ENCODE measurements at places on chromosomes 12 and 14.

- no peak for DNase-seq
Measured at GRCh38 chr14:47466916-47467315, 208.5 kb downstream of the MDGA2 start.

- DNase-seq: no peak
Measured at GRCh38 chr12:93594766-93595311, 22.4 kb downstream of the SOCS2 start.

DNA sequence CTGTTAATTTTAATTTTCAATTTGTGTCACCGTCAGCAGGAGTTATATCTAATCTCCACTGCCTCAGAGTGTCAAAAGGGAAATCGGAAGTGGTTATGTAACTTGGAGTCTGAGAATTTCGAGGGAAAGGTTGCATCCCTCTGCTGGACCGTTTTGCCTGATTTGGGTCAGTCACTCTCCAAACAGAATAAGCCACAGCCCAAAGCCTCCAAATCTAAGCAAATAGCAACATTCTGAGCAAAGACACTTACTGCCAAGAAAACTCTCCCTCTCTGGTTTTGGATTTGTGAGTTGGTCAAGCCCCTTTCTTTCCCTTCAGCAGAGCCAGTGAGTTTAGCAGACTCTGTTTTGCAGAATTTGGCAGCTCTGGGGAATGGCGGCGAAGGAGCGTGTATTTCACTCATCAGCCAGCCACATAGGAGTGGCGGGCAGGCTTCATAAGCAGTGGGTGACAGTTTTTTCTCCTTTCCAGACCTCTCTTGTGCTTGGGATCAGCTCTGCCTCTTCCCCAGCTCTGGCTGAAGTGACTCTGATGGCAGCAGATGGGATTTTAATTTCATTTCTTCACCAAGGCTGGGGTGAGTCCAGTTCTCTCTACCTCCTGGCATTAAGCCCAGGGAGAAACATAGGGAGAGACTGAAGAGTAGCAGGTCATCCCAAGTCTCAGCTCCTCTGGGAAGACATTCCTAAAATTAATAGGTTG is 218.7 kb upstream of the NOS1 start:
- peak; percentile 37 for DNase-seq

DNA sequence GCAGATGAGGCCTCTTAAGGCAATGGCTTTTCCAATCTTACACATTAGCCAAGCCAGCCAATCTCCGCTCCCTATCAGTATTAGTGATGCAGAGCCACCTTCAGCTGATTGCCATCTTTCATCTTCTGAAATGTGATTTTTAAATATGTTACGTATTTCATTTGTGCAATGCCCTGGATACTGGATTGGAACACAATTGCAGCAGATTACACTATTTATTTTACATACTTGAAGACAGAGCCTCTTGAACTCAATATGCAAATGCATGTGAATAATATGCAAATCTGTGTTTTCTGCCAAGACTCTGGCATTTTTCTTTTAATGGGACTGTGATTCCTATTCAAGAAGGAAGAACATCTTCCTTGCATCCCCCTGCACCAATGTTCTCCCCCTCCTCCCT is 90.5 kb downstream of the GRIN2B start:
- no peak for DNase-seq

GRCh38 chr12:48771588-48772112 is 17.2 kb downstream of the ADCY6 start:
- no peak for DNase-seq

GRCh38 chr12:78384541-78384940 is 480.0 kb upstream of the SYT1 start:
- DNase-seq: no peak

- no peak for DNase-seq
Measured at GRCh38 chr14:58553959-58554358, 83.8 kb upstream of the DACT1 start.

DNA sequence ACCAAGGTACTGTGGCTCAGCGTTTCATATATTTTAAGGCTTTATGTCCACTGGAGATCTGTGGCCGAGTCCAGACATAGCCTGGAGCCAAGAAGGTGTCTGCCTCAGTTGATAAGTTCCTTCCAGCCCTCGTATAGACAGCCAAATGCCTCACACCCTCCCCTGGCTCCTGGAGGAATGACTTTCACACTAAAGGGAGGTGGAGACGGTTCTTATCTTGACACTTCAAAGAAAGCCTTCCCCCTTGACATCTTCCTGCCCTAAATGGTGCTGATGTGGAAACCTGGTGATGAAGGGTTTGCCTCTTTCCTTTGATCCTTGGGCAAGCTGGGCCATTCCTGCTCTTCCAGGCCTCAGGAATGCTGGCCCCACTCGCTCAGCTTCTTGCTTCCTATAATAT is 474.8 kb upstream of the TBX3 start:
- no peak for DNase-seq

DNA sequence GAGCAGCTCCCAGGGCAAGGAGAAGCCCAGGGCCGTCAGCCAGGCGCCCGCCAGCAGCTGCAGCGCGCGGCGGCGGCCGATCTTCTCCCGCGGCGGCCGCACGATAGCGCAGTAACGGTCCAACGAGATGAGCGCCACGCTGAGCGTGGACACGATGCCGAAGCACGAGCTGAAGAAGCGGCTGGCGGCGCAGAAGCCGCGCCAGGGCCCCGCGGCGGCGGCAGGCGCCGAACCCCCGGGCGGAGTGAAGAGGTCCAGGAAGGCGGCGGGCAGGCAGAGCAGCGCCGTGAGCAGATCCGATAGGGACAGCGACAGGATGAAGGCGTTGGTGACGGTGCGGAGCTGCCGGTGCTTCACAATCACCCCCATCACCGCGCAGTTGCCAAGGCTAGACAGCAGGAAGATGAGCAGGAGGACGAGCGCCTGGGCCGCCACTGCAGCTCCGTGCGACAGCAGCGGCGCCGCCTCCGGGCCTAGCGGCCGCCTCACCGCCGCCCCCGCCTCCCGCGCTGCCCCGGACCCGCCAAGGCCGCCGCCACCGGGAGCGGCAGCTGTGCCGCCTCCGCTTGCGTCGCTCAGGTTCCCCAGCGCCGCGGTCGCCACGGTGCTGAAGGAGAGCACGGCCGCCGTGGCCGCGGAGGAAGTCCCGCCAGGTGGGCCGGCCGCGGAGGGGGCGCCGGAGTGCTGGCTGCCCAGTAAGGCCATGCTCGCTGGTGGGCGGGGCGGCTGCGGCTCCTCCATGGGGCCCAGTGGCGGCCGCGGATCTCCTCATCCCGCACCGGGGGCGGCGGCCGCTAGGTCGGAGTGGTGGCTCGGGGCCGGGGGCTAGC is 479 bp downstream of the GPR135 start:
- DNase-seq: no peak

- DNase-seq: no peak
Measured at GRCh38 chr12:108928695-108929094, 48.8 kb downstream of the DAO start.

DNA sequence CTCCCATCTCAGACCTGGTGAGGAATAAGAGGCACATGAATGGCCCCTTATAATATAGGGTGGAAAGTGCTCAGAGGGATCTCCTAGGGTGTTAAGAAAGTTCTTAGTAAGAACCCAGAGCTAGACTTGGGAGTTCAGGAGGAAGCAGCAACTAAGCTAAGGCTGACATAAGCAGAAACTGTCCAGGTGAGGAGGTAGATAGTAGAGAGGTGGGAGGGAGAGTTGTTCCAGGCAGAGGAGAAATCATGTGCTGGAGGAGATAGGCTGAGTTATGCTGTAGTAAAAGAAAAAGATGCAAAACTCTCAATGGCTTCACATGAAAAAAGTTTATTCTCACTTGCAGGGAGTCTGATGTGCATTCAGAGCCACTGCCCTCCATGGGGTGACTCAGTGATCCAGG is 50.7 kb downstream of the FOS start:
- DNase-seq: no peak

DNA sequence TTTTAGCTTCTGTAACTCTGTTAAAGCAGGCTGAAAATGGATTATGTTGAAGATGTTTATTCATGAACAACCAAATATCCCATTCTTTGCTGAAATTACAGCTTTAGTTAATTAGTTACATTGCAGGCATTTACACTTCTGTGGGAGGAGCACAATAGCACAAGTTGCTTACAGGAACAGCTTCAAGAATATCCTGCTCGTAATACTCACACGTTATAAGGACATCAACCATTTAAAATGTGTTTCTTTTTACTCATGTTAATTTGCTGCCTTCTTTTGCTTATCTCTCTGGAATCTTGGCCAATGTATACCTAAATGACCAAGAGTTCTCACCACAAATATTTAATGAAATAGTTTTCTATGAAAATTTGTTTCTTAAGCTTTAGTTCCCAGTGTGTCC is 305.2 kb upstream of the SYT1 start:
- DNase-seq: no peak

DNA sequence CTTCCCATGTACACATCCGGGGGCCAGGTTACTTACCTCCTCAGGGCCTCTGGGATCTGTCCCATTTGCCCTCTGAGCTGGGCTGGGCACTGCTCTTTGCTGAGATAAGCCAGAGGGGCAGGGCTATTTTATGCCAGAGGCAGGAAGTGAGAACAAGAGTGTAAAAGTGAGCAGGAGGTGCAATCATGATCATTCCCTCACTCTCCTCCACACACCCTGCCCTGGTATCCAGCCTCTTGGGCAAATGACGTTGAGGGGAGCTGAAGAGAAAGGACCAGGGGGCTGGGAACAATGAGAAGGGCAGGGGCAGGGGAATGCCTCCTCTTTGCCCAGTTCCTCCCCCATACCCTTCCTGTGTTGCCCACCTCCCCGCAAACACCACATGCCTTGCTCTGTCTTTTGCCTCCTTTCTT is 4.2 kb downstream of the LPAR5 start:
- DNase-seq: no peak

GRCh38 chr12:41556176-41556575 is 368.1 kb downstream of the PDZRN4 start:
- no peak for DNase-seq

- no peak for DNase-seq
Measured at GRCh38 chr12:123445388-123446332, 9.2 kb upstream of the RILPL2 start.

DNA sequence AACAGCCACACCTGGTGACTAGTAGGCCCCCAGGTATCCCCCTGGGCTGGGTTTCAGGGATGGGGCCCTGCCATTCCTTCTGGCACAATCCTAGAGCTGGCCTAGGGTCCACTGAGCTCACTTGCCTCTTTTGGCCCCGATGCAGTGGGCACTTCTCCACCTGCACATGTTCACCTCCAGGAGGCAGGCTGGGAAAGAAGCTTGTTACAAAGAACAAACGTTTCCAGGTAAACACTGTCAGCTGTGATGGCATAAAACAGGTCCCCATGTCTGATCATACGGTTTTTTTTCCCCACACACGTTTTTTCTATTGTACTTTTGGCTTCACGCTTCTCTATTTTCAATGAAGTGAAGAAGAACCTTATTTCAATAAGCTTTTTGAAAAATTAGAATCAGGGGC is 15.8 kb upstream of the HVCN1 start:
- DNase-seq: no peak

DNA sequence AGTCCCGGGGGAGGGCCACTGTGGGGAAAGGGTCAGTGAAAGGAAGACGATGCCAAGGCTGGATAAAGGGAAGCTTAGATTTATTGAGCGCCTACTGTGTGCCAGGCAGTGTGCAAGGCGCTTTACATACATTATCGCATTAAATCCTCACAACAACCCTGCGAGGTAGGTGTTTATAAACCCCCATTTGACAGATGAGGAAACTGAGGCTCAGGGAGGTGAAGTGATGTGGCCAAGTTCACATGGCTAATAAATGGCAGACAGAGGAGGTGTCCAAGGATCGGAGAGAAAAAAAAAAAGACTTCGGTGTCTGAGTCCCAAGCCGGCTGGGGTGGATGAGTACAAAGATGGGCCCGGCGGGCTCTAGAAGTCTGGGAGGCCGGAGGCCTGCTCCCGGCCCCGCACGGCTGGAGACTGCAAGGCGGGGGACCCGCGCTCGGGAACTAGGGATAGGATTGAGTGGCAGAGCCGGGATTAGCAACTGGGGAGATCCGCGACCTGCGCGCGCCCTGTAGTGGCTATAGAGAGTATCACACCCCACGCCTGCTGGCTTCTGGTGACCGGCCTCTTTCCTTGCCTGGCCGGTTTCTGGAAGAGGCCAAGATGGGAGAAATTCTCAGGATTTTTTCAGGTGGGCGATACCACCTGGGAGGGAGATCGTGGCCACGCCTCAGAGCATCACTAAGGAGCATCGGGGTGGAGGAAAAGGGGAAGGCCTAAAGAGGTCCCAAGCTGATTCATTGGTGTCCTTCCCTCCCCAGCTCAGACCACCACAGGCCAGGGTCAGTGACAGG is 3.9 kb downstream of the DDN start:
- DNase-seq: peak; percentile 86

DNA sequence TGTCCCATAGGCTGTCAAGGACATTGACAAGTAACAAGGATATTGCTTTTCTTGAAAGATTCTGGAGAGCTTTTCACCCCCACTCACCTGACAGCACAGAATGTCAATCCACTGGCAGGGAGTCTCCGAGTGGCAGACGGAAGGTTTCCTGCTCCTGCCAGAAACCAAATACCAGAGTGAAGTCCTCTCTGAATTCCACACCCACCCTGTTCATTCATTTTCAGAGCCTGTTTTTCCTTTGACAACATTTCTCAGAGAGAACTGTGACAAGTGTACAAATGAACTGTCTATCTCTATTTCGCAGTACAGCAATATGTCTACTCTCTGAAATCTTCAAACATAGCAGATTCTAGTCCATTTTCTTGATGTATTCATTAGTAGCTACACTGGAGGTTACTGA is 26.2 kb upstream of the BICD1 start:
- DNase-seq: no peak

- DNase-seq: peak; percentile 56
Measured at GRCh38 chr14:39266525-39266870, 32.8 kb downstream of the MIA2 start.

GRCh38 chr12:67741270-67741669 is 92.7 kb downstream of the DYRK2 start:
- no peak for DNase-seq

GRCh38 chr12:120979862-120980696 is 1.7 kb downstream of the HNF1A start:
- DNase-seq: no peak

GRCh38 chr14:24264298-24264697 is 1.3 kb upstream of the TGM1 start:
- DNase-seq: no peak

GRCh38 chr14:93081876-93082570 is 33.7 kb downstream of the ITPK1 start:
- no peak for DNase-seq

DNA sequence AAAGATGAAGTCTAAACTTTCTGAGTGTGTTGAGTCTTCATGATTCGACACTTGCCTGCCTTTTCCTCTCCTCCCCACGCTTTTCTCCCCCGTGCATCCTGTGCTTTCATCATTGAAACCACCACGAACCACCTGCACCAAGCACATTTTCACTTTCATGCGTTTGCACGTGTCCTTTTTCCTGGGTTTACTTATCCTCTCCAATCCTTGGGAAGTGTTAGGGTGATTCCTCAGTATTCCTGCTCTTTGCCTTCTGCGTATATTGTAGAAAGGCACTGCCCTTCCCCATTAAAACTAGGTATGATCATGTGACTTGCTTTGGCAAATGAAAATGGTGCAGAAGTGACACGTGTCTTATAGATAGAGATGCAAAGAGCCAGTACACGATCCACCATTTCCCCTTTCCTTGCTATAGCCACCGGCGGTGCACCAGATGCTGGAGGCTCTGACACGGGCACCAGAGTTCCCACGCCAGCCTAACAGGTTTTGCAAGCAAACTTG is 106.6 kb downstream of the BRMS1L start:
- DNase-seq: no peak
